KBM-7 (cell line): ENCODE measurements at places on chromosomes 6 and 20.

DNA sequence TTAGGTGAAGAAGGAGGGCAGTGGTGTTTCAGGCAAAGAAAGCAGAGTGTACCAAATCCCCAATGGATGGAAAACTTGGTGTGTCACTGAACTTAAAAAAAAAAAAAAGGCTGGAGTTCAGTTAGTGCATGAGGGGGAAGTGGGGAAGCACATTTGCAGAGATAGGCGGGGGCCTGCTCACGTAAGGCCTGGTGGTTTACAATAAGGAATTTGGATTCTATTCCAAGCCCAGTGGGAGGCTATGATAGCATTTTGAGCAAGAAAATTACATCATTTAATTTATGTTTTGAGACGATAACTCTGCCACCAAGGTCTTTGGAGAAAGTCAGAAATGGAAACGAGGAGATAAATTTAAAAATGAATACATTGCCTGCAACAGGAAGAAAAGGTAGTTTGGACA lies 225.5 kb downstream of the EYA4 start:
- no peak for DNase-seq

DNA sequence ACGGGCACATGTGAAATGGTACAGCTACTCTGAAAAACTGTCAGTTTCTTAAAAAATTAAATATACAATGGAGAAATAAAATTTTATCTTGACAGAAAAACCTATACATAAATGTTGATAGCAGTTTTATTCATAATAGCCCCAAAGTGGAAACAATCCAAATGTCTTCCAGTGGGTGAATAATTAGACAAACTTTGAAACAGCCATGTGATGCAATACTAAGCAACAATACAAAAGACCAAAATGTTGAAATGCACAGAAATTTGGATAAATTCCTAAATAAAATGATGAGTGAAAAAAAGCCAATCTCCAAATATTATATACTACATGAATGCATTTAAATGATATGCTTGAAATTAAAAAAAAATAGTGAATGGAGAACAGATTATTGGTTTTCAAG lies 523.1 kb downstream of the HTR1B start:
- DNase-seq = no peak

DNA sequence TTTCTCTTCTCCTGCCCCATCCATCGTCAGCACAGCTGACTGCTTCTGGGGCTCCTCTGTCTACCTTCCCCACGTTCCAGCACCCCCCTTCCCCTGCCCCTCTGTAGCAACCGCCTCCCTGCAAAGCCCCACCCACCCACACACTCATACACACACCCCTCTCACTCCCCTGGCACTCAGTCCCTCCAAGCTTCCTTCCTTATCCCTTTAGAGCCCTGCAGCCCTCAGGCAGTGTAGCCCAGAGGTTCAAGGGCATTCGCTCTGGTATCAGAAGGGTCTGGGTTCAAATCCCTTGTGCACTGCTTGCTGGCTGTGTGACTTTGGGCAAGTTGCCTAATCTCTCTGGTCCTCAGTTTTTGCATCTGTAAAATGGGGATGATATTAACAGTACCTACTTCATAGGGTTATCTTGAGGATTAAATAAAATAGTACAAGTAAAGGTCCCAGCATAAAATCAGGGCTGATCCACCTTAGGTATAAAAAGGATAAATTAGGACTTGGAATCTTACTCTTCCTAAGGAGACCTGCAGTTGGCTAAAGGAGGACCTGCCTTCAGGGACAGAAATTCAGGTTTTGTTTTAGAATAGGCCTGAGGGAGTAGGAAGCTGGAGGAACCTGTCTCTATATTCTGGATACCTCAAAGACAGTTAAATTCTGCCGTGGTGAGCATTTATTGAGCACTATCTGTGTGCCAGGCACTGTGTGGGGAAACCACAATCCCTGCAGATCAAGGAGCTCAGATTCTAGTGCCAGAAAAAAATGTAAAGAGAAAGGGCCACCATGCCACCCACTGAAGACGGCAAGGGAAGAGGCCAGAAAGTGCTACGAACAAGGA lies 94.1 kb downstream of the SNX5 start:
- no peak for DNase-seq

DNA sequence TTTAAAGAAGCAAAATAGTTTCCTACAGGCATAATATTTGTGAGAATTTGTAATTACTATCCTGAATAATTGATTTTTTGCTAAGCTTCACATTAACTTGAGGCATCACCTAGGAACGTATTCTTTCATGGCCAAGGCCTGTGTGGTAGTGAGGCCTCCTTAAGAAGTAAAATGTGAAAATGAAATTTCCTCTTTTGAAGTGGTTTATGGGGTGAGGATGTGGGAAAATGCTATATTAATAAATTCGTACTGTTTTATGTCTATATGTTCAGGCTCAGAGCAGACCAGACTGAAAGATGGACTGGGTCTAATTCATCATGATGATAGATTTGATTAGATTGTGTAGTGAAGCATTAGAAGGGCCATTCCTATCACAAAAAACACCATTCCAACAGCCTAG lies 33.1 kb downstream of the MYLIP start:
- no peak for DNase-seq

DNA sequence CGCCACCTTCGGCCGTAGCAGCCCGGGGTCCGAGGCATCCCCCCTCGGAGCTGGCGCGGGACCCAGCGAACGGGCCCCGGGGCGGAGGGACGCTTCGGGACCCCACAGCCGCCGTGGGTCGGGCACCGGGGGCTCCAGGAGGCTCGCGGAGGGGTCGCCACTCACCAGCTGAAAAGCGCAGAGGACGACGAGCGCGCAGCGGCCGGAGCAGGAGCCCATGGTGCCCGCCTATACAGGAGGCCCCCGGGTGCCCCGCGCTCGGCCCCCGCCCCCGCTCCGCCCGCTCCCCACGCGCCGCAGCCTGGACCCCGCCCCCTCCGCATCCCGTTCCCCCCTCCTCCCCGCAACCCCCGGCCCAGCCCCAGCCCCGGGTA lies at the start of gene NKAIN4:
TSS of gene NKAIN4 (minus strand) at position 232 of the 374 bp plus-strand sequence. CDS start at position 219, 13 bp downstream.
- DNase-seq = no peak

DNA sequence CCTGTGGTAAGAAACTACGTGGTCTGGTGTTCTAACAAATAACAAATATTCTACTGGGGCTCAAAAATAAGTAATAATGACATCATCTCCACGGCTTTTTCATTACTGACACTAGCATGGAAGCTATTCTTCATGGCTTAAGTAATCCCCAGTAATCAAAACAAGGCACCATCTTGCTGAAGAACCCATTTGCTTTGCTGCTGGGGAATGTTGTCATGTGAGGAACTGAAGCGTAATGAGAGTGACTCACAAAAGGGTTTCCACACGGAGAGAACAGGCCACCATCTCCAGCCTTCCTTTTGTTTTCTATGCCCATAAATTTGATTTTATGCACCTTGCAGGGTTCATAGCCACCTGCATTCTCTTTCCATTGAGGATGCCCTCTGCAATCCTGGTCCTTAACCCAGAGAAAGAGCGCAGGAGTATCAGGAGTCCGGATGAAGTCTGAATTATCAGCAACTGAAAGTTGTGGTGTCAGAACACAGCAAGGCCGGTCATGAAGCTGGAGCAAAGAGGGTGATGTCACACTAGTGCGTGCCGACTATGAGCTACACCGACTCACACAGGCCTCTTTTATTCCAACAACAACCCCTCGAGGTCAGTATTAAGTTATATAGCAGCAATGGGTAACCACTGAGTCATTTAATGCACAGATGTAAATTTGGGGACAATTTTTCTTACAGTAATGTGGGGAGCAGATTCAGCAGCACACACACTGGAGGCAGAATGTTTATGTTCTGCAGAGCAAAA lies 173.7 kb upstream of the SSTR4 start:
- DNase-seq = no peak

DNA sequence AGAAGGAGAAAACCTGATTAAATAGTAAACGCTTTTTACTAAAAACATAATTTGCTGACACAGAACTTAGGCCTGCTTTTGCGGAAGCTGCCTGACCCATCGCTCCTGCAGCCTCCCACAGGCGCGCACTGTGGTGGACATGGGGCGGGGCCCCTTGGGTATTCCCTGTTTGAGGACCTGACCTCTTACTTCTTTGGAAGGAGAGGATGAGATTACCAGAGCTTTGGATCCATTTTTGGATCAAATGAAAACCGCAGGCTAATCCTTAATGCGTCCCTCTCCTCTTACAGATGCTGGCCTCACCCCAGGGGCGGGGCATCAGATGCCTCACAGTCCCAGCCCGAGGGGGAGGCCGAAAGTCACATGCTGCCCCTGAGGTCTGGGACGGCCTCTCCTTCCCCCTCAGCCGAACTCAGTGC lies 151.0 kb downstream of the SCML4 start:
- DNase-seq = no peak

DNA sequence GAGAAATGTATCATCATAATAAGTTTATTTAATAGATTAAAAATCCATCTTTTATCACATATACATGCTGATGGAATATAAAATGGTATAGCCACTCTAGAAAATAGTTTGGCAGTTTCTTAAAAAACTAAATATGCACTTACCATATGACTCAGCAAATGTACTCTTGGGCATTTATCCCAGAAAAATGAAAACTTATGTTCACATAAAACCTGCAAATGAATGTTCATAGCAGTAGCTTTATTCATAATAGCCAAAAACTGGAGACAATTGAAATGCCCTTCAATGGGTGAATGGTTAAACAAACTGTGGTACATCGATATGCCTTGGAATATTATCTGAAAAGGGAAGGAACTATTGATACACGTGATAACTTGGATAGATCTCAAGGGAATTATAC lies 6.4 kb upstream of the NCOA7 start:
- no peak for DNase-seq

DNA sequence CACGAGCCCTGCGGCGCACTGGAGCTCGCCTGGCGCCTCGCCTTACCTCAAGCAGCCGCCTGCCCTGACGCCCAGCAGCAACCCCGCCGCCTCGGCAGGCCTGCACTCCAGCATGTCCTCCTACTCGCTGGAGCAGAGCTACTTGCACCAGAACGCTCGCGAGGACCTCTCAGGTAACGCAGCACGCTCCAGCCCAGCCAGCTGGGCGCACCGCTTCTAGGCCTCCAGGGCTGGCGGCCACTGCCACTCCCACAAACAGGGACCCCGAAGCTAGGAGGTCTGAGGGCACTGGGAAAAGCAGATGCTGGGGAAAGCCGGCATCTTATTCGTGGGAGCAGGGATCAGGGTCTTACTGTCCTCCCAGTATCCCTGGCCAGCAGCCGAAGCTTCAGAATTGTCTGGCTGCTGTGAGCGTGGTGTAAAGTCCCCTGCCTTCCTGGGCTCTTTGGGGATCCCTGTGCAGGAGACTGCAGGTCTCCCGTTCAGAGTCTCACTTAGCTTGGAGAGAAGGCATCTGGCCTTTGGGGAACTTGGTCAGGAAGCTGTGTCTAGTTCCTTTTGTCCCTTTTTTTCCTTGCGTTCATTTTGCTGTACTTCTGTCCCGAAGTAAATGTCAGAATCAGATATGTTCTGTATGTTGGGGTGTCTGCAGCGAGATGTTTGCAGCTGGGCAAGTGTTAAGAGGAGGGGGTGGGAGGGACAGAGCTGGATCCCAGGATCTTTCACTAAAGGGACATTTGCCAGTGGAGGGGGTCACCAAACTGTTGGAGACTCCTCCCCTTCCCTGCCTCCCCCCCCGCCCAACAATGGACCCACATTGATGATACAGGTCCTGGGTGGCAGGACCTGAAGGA lies 1.8 kb downstream of the FOXF2 start:
- DNase-seq = no peak

DNA sequence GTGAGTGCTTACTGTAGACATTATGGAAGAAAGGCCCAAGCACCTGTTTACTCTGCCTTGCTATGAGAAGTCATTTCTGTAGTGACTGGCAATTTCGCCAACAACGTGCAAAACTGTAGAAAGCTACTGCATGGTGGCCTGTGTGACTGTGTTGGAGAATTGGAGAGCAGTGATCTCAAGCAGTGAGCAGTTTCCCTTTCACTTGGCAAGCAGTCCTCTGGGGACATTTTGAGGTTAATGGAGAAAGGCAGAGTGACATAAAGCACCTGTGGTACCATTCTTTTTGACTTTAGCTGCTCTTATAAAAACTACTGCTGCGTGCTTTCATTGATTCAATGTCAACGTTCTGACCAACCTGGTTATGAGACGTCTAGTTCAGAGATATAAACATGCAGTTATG lies 382.6 kb upstream of the JAG1 start:
- no peak for DNase-seq

DNA sequence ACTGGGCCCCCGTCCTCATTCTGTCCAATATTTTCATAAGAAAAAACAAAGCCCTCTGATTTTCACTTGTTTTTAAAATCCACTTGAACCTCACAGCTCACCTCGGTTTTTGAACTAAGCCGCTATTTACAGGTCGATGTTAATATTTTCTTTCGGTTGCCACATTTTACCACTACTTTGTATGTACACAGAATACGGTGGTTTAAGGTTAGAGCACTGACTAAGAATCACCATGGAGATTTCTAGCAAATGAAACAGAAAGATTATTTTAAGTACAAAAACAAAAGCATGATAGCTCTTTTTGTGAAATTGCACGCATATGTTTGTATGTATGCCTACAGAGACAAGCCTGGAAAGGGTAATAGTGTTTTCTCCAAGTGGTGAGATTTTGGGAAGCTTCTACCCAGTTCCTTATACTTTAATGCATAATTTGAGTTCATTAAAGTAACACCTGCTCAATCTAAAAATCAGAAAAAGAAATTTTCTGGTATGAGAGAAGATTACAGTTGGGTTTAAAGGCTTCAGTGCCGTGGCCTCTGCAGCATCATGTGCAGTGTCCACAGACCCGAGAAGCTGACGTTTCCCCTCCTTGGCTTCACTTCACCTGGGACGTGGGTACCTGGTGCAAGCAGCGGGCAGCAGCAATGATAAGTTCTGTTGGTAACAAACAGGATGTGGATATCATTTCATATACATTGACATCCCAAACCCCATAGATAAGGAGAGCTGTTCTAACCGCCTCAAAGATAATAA lies 144.0 kb downstream of the UST start:
- no peak for DNase-seq

- DNase-seq = no peak
Observed at GRCh38 chr6:11538819-11539468, 1.4 kb downstream of the TMEM170B start.

DNA sequence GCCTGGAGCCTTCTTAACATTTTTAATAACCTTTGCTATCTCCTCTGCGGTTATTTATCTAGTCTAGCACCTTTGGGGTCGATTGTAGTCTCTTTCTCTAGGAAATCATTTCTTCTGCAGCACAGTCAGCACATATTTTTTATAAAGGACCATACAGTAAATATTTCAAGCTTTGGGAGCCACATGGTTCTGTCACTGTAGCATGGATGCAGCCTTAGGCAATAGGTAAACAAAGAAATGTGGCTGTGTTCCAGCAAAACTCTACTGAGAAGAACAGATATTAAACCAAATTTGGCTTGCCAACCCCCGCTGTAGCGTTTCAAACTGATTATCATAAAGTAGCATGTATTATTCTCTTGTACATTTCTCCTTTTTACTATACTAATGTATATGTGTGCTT lies 95.7 kb downstream of the SLC23A2 start:
- DNase-seq = no peak

GRCh38 chr6:70857387-70858077 lies 99.3 kb downstream of the B3GAT2 start:
- no peak for DNase-seq

DNA sequence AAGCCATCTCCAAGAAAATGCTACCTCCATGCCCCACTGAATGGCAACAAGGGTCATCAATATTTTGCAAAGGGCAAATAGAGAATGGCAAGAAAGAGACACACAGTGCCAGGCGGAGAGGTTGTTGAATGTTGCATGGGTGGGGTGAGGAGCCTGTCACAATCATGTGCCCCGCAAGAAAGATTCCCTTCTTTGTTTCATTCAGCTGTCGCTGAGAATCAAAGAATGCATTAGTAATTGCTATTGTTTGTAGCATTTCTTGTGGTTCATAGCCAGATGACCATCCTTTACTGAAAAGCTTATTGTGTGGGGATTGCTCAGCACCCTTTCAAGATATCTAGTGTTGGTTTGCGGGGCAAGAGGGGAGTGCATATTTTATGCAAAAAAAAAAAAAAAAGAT lies 166.5 kb upstream of the QKI start:
- DNase-seq = no peak
